ENCODE measurements at places on chromosomes 2 and 18.

- DNase-seq: no peak
Measured at GRCh38 chr18:22640281-22640842, 222.6 kb upstream of the CTAGE1 start.

DNA sequence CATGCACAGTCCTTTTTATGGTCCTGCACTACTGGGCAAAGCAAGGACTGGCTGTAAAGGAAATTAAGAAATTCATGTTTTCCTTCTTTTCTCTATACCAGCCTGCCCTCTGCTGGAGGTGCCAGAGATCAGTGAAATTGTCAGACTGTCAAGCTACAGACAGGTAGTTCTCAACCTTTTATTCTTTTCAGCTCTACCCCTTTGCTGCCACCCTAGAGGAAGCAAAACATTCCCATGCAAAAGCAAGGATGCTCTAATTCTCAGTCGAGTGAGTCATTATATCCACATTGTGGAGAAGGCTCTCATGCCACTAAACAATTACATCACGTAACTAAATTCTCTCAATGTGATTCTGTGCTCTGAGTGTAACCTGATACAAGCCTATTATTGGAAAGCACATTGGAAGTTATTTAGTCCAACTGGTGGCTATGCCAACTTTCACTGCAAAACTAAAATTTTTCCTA, 25.0 kb upstream of the RAPGEF4 start:
- no peak for DNase-seq

DNA sequence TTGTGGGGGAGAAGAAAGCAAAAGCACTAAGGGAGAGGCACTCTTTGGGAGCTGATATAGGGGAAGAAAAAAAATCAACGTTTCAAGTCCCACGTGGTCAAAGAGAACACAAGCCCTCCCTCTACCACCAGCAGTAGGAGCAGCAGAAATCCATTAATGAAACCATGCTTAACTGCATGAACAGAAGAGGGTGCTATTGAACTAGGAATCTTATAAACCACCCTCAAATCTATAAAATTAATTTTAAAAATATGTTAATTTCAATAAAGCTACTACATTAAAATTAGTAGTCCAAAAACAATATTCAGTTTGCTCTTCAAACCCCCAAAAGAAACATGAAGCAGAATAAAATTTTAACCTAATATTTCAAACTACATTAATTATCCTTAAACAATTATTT, 147.8 kb downstream of the TMEM18 start:
- DNase-seq: no peak

DNA sequence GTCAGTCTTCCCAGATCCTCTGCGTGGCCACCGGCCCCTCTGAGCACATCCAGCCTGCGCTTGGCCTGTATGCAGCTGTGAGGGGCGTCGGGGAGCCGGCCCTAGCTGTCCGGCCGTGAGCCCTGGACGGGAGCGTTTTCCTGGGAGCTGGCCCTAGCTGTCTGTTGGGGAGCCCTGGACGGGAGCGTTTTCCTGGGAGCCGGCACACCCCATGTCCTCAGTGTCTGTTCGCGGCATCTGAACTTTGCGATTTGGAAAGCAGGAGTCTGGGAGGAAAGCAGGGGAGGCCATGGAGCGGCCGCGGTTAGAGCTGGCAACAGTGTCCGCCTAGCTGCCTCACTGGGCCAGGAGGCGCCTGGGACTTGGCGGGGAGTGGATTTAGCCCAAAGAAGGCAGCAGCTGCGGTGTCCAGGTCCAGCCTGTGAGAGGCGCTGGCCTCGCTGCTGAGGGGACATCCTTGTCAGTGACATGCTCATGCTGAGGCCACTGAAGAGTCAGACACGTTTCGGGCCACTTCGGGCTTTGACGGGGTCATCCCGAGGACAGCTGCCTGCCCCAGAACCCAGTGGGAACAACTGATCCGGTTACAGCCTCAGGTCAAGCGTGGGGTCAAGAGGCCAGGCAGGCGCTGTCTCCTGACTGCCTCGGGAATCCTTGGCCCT, 75.8 kb downstream of the KCNG2 start:
- no peak for DNase-seq

GRCh38 chr2:60437080-60437696, 116.3 kb downstream of the BCL11A start:
- no peak for DNase-seq

All from esophagus squamous epithelium (tissue), 5 donors.